ENCODE measurements at places on chromosomes 5 and 9.

- no peak for DNase-seq
Measured at GRCh38 chr9:36855448-36856315, 178.4 kb downstream of the PAX5 start.

DNA sequence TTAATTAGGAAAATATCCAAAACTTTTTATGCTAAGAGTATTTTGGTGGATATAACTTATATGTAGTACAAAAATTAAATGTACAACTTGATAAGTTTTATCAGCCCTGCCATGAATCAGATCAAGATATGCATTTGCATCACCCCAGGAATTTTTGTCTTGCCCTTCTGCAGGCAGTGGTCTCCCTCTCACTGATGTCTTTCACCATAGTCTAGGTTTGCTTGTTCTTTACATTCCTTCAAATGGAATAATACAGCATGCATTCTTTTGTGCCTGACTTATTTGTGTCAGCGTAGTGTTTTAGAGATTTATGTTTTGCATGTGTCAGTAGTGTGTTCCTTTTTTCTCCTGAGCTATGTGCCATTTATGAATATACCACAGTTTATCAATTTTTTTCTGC lies 36.4 kb downstream of the RNF180 start:
- DNase-seq = no peak

DNA sequence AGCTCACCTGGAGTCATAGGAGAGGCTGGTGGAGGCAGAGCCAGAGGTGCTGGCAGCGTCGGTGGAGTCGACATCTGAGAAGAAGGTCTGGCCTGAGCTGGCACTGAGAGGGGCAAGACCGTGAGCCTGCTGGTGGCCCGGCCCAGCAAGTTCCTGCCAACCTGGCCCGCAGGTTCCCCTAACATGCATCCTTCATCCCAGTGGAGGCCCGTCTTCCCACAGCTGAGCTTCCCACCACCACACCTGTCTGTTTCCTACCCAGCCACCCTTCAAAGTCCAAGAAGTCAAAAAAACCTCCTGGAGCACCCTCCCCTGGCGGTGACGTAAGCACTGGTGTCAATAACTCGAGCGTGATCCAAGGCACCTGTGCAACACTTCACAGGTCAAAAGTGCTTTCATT lies 16.9 kb downstream of the PHF19 start:
- no peak for DNase-seq

GRCh38 chr5:56314529-56314928 lies 81.4 kb upstream of the ANKRD55 start:
- no peak for DNase-seq

DNA sequence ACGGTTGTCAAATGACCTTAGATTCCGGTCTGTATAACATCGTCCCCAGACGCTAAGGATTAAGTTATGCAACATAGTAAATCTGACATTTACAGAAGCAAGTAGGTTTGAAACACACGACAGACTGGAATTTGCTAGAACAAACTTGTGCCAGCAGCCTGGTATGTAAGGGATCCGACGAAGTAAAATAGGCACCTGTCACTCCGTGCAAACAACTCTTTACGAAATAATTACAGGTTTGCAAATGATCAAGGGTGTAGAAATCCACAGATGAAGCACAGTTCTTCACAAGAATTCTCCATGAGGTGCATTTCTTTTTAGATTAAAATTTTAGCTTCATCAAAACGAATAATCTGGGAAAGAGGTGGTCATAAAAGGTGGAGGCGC lies 508 bp downstream of the MOCS2 start:
- peak; percentile 54 for DNase-seq

GRCh38 chr9:137445275-137445807 lies 4.2 kb upstream of the ENTPD8 start:
- DNase-seq = peak; percentile 82

- DNase-seq = no peak
Measured at GRCh38 chr9:94168203-94169000, 84.1 kb downstream of the PTPDC1 start.

DNA sequence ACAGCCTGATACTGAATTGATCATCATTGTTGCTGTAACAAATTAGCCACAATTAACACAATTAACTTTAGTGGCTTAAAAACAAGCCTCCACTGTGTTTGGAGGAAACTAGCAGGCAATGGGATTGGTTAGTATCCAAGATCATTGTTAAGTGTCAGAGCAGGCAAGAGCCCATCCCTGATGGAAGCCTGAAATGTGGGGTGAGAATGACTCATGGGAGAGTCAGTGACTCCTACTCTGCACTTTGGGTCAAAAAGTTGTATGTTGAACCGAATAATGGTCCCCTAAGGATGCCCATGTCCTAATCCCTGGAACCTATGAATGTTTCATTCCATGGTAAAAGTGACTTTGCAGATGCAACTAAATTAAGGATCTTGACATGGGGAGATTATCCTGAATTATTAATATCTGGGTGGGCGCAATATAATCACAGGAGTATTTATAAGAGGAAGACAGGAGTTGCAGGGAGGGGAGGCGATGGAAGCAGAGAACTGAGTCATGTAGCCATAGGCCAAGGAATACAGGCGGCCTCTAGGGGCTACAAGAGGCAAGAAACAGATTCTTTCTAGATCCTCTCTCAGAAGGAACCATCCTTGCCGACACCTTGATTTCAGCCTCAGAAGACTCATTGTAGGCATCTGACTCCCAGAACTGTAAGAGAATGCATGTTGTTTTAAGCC lies 28.8 kb downstream of the ALG2 start:
- no peak for DNase-seq

DNA sequence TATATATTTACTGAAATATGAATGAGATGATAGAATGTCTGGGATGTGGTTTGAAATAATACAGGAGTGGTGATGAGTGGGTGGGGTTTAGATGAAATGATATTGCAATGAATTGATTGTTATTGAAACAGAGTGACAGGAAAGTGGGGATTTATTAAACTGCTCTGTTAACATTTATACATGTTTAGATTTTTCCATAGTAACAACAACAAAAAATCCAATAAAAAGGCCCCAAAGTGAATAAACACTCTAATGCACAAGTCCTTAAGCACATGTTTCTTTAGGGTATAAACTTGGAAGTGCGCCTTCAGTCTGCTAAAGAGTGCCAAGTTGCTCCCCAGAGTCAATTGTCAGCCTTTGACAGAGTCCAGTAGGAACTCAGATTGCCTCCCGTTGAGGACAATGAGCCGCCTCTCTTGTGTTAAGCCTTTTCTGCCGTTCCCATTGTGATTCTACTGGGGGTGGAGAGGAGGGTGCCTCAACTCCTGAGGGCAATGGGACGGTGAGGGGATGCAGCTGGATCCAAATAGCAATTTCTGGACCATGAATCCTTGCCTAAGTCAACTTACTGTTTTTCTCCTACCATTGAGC lies 112.3 kb downstream of the SLC28A3 start:
- DNase-seq = no peak

DNA sequence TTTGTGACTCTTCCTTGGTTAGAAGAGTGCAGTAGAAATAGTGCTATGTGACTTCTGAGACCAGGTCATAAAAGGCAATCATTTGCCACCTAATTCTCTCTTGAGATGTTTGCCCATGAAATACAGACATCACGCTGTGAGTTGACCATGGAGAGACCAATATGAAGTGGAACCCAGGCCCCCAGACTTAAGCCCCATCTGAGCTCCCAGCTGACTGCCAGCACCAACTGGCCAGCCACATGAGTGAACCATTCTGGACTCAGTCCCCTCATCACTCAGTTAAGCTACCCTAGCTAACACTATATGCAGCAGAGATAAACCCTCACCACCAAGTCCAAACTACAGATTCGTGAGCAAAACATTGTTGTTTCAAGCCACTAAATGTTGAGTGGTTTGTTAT lies 60.7 kb upstream of the NIPBL start:
- DNase-seq = no peak

DNA sequence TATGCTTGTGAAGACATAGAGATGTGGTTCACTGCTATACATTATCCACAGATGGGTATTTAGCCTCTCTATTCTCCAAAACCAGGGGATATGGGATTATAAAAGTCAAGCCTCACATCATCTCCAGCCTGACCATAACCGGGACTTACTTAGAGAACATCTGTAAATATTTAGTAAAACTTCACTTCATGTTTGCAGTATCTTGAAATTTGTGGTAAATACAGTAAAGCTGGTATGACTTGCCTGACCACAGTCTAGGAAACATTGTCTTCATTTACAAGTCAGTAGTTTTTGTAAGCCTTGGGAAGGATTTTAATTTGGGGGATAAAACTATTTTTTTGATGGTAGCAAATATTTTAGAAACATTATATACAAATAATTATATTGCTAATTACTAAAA lies 64.2 kb downstream of the MAST4 start:
- no peak for DNase-seq

GRCh38 chr5:172453986-172454357 lies 353 bp downstream of the SH3PXD2B start:
- peak; percentile 49 for DNase-seq

- peak; percentile 39 for DNase-seq
Measured at GRCh38 chr9:107260437-107261081, 22.5 kb upstream of the RAD23B start.

GRCh38 chr5:32562843-32563242 lies 22.5 kb upstream of the SUB1 start:
- no peak for DNase-seq

DNA sequence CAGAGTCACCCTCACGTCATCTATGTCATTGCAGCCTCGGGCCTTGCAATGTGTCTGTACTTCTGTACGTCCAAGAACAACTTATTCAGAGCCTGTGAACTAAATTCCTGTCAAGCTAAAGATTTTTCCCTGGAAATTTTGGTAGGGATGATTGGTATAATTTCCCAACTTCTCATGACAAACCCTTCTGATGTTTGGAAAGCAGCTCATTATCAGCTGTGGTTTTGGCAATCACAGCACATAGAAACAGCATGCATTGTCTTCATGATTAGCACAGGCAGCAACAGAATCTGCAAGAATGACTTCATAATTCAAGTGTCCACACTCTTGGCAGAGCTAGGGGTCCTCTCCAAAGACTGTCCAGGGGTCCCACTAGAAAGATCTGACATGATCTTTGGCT lies 49.5 kb downstream of the APBA1 start:
- DNase-seq = no peak

GRCh38 chr9:76717176-76717575 lies 47.1 kb upstream of the PCA3 start:
- peak; percentile 83 for DNase-seq

- DNase-seq = no peak
Measured at GRCh38 chr9:72041775-72042194, 18.6 kb downstream of the C9orf57 start.

- no peak for DNase-seq
Measured at GRCh38 chr9:2116073-2116472, 100.9 kb downstream of the SMARCA2 start.

DNA sequence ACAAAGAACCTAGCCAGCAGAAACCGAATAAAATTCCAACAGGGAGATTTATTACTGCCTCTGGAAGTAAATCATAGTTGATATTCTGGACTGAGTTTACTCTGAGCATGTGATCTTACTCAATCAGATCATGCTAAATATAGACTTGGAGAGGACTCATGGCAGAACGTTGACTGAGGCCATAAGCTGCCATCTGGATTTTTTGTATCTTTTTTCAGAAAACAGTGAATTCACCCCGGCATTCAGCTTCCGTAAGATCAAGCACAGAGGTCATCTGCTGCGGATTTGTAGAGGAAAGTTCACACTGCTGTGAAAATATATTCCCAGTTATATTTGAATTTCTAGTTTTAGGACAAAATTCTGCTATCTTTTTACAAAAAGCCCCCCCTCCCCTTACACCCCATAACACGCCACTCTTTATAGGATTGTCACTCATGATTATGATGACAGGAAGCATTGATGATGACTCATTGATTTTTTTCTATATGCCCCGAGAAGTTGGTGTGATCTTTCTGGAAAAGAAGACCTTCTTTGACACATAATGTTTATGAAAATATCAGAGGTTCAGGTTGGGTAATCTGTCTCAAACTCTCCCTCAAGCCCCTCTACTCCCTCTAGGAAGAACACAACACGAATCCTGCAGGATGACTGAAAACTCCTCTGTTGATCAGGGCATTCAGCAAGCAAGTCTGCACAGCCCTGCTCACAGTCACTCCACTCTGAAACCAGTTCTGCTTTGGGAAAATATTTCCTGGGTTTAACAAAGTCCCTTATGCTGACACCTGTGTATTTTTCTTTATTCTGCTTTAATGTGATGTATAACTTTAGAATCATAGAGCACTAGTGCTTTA lies 70.8 kb downstream of the NXNL2 start:
- no peak for DNase-seq

GRCh38 chr5:2742921-2743679 lies 8.4 kb downstream of the IRX2 start:
- no peak for DNase-seq

DNA sequence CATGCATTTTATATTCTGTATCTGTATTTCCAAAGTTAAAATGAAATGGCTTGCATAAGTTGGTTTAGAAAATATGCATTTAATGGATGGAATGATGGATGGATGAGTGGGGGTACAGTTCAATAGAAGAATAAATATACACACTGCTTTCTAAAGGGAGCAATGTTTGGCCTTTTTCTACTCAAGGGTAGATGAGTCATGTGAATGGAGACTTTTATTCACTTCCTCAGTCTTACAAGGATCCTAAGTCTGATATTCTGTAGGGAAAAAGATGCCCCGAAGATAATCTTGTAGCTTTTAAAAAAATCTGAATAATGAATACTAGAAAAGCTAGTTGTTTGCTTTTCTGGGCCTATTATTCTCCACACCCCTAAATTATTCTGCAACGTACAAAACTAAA lies 2112.1 kb downstream of the MAT2B start:
- DNase-seq = no peak

- peak; percentile 26 for DNase-seq
Measured at GRCh38 chr5:1468247-1468612, 23.0 kb upstream of the SLC6A3 start.

DNA sequence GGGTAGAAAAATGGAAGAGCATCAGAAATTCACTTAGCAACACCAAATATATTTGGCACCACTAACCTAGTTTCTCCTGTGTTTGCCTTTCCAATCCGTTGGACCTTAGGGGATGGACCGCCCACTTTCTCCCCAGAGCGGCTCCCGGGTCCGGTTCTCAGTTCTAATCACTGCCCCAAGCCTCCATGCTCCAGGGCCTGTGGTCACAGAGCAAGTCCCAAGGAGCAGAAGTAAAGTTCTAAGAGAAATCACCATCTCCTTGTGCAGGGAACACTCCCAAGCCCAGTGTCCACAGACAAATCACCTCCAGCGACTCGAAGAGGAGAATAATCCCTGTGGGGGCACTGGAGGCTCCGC lies 728 bp upstream of the SLC1A1 start:
- no peak for DNase-seq

Measured in NCI-H345 (cell line).